ENCODE measurements at places on chromosomes 12 and 14. TPM values are rescaled to one million over a fixed set of nuclear protein-coding genes. Genes with fewer than 3 reads are reported as not detected.

Gene PPP1R1A
- total RNA-seq, result 0.98 TPM

Gene NANOG
- not detected for total RNA-seq

Gene DPF3
- 2.0 TPM for total RNA-seq

Gene KCNA1
- total RNA-seq, result 0.33 TPM

Gene PGF
- total RNA-seq, result 2.8 TPM

Gene RIPK3
- total RNA-seq, result 1.1 TPM

Gene LIN52
- 3.5 TPM for total RNA-seq

Gene CCDC88C
- 11.9 TPM for total RNA-seq

Gene CFAP54
- 0.38 TPM for total RNA-seq

Gene OSBPL8
- total RNA-seq, result 36.7 TPM

Gene CS
- total RNA-seq, result 130 TPM

Gene TAOK3
- total RNA-seq, result 7.2 TPM

Gene CABP1
- 0.16 TPM for total RNA-seq

Gene PRKD1
- total RNA-seq, result 8.7 TPM

Gene FAIM2
- total RNA-seq, result 0.13 TPM

Gene ACVRL1
- total RNA-seq, result 3.9 TPM

Gene SIX6
- total RNA-seq, result not detected

Gene VRTN
- not detected for total RNA-seq

Gene GYS2
- not detected for total RNA-seq

Gene FAM222A
- 1.3 TPM for total RNA-seq

Gene MGST1
- 39.4 TPM for total RNA-seq

Gene CLEC14A
- total RNA-seq, result 0.49 TPM

Gene APEX1
- 186 TPM for total RNA-seq

Gene NINJ2
- 0.16 TPM for total RNA-seq

Gene AVPR1A
- not detected for total RNA-seq

Gene TPPP2
- not detected for total RNA-seq

Gene RNASE3
- total RNA-seq, result not detected

Gene HAL
- total RNA-seq, result 0.25 TPM

All from mesangial cell (primary cell).